Muscle of leg (tissue), 16 donors: ENCODE measurements at places on chromosomes 6 and 20. TPM values are rescaled to one million over a fixed set of nuclear protein-coding genes. Genes with fewer than 3 reads are reported as not detected.

FAM210B gene
- total RNA-seq: 37.5 TPM

COL11A2 gene
- total RNA-seq: 172 TPM

SLC22A7 gene
- not detected for total RNA-seq

TREML2 gene
- 0.09 TPM for total RNA-seq

KLC4 gene
- total RNA-seq: 21.6 TPM

NELFE gene
- 48.9 TPM for total RNA-seq

SESN1 gene
- 47.3 TPM for total RNA-seq

ZNF334 gene
- total RNA-seq: 8.5 TPM

PACRG gene
- 1.8 TPM for total RNA-seq

LBP gene
- not detected for total RNA-seq

ZNF335 gene
- total RNA-seq: 7.8 TPM

NR2E1 gene
- total RNA-seq: not detected

COL9A3 gene
- total RNA-seq: 27.1 TPM

SCGN gene
- total RNA-seq: not detected

ATRN gene
- total RNA-seq: 23.6 TPM

PLAGL2 gene
- 3.3 TPM for total RNA-seq

TBX18 gene
- 20.3 TPM for total RNA-seq

GPLD1 gene
- total RNA-seq: 2.7 TPM

SPATA25 gene
- 5.7 TPM for total RNA-seq

PRSS35 gene
- 102 TPM for total RNA-seq

KIF16B gene
- 24.7 TPM for total RNA-seq

SLC22A1 gene
- total RNA-seq: 1.2 TPM

MDC1 gene
- total RNA-seq: 9.6 TPM

LPA gene
- not detected for total RNA-seq

PDYN gene
- total RNA-seq: not detected

VWA7 gene
- total RNA-seq: 1.2 TPM

L3MBTL3 gene
- 5.5 TPM for total RNA-seq

ADGB gene
- total RNA-seq: 0.04 TPM
